Activated T-helper 1 cell treated with anti-CD3 and anti-CD28 coated beads, Interleukin-2, amount 50 U/mL, for 16 hours (primary cell): ENCODE measurements at places on chromosomes 4 and X.

GRCh38 chr4:153832054-153832453 lies 43.2 kb upstream of the SFRP2 start:
- no peak for DNase-seq

DNA sequence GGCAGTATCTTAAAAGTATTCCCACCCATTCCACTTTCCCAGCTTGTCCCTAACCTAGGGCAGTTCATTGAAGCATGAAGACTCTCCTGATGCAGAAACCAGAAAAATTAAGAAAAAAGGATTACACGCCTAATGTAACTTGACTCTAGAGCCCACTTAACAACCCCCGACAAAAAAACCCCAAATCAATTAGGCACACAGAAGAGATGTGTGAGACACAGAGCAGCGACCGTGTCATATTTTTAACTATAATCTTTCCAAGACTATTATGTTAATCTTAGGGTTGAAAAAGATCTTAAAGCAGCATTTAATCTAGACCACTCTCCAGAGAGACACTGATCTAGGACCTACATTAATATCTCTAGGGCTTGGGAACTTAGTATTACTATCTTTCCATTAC lies 1.3 kb downstream of the YTHDC1 start:
- DNase-seq: no peak

- DNase-seq: no peak
Measured at GRCh38 chr4:7886007-7886973, 53.4 kb downstream of the AFAP1 start.

DNA sequence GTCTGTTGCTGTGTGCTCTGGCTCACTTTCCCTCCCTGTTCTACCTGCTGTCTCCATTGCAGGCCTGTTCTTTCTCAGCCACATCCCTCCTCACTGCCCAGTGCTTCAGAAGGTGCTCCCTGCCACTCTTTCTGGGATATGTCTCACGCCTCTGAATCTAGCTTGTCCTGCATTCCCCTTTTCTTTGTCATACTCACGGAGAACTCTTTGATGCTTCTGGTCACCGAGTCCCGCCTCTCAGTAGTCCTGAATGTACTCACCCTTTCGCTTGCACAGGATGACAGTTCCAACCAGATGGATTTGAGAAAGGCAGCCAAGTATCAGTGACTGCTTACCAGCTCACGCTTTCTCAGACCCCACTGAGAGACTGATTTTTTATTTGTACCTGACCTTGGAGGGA lies 65.2 kb upstream of the TLR2 start:
- no peak for DNase-seq

DNA sequence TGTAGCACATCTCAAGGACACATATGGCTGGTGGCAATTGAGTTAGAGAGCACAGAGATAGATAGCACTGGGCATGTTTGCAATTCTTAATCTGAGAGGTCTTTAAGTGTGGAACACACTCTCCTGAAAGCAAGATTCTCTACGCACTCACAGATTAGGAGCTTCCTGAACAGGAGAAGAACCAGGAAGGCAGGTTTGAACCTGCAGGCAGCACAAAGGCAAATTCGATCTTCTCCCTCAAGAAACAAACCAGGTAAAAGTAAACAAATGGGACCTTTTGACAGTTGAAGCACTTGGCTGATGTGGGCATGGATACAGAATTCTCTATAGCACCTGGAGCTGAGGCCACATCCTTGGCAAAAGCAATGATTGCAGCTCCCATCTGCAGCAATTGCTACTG lies 24.3 kb downstream of the HS3ST1 start:
- DNase-seq: no peak

DNA sequence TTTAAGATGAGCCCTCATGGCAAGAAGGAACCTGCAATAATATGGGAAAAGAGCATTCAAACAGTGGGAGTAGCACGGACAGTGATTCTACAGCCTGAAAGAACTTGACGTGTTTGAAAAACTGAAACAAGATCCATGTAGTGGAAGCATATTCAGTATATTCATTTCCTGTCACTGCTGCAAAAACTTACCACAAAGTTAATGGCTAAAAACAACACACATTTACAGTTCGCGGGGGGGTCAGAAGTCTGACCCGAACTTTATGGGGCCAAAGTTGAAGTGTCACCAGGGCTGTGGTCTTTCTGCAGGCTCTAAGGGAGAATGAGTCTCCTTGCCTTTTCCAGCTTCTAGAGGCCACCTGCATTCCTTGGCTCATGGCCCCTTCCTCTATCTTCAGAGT lies 52.6 kb upstream of the ARX start:
- DNase-seq: no peak

DNA sequence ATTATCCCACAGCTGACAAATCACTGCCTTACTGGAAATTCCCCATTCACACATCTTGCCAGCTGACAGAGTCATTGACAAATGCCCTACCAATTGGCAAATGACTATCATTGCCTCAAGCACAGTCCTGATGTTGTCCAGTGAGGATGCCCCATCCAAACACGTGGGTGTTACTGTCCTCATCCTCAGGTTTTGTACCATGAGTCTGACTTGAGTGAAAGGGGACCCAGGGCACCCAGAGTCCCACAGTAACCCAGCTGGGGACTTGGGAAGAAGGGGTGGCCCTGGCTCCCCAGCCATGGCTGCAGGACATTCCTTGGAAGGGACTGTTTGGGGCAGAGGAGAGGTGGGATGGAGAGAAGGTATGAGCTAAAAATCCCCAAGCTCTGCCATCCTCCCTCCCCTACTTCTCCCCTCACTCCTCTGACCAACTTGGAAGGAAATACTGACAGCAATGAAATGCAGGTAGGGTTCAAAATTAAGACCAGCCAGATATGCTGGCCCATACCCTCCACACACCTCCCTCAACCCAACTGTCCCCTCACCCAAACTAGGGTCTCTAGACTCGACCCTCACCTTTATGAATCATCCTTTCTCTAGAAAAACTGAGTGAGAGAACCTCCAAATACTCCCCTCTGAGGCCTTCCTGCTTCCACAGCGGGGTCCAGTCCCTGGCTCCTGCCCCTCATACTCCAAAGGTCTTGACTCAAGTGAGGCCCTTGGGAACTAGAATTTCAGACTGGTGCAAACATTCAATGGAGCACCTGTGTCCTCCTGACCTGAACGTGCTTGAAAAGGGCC lies 5.1 kb downstream of the TIMP1 start:
- DNase-seq: no peak

DNA sequence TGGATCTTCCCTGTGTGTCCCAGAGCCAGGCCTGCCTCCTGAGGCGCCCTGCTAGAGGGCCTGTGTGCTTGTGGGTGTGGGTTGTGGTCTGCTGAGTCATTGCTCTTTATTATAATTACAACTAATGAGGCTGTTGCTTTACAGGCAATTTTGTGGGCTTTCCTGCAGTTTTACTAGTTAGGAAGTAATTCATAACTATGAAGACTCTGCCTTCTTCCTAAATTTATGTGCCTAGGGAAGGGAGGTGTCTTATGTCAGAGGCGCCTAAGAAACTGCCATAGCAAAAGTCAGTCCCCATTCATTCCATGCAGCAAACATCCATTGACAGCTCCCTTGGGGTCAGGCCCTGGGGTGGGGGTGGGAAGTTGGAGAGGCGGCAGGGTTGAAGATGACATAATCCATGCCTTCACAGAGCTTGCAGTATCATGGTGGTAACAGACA lies 359.2 kb downstream of the IDS start:
- no peak for DNase-seq

DNA sequence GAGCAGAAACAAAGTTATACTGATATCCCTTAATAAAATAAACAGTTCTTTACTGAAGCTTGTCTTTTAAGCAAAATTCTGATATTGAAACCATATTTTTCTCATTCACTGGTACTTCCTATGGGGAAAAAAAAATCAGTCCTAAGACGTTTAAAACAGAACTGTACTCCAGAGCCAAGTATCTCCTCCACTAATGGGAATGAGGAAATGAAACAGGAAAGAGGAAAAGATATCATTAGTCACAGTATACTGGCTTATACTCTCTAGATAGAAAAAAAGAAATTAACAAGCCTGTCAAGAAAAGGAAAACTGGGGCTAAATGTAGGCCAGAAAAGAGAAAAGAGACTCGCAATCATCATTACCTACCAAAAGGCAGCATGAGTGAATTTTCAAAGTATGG lies 252.7 kb downstream of the CENPC start:
- no peak for DNase-seq
